Spinal cord (tissue), 10 donors: ENCODE measurements at places on chromosomes 11 and 22. TPM values are rescaled to one million over a fixed set of nuclear protein-coding genes. Genes with fewer than 3 reads are reported as not detected.

- DNase-seq = no peak
Measured at GRCh38 chr11:12523180-12523924, 146.0 kb downstream of the PARVA start.

DNA sequence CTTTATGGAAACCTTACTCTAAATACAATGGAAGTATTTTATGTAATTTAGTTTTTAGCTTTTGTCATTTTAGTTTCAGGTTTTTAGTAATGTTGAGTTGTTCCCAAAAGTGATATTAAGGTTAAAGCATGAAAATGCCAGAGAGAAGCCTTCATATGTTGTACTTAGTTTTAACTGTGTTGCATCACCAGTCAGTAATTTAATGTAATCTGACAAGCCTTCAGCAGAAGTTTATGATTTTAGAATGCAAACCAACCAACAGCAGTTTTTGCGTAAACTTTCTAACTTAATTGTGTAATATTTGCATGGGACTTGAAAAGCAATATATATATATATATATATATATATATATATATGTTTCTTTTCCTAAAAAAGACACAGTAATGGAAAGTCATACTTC is 110.6 kb downstream of the MSANTD4 start:
- no peak for DNase-seq

GRCh38 chr11:44779736-44780520 is 53.2 kb downstream of the TSPAN18 start:
- no peak for DNase-seq

DNA sequence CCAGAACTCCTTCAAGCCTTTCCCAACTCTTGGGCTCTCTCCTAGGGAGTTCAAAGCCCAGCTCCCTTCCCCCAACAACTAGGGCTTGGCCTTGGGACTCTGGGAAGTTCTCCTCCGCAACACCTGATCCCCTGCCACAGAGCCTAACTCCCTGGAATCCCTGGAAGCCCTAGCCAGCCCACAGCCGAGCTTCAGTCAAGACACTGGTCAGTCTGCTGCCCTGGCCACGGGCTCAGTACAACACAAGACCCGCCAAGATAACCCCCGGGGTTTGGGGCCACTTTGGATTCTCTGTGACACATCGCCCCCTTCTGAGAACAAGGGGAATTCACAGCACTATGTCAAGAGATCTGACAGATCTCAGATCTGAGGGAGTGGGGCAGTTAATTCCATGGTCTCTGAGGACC is 58.3 kb downstream of the SLC22A12 start:
- peak; percentile 56 for DNase-seq

OR5L1 gene
- total RNA-seq = not detected

DNA sequence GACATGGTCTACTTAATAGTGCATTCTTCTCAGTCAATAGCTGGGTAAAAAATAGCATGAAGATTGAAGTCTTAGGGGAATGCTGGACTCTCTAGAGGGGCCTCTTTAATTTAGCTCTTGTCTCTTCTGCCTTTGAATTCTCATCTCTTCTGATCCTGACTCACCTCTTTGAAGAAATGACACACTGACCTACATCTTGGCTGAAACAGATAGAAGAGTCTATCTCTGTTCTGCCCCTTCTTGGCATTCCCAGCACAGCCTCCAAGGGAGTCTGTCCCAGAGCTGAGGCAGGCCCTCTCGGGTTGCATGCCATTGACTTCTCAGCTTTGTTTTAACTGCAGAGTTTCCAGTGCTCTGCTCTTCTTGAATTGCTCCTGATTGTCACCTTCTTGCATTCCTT is 55.7 kb downstream of the PTPRJ start:
- DNase-seq = no peak

GRCh38 chr11:117005758-117006157 is 92.5 kb downstream of the SIK3 start:
- no peak for DNase-seq

- no peak for DNase-seq
Measured at GRCh38 chr22:33909075-33909458, 11.2 kb downstream of the LARGE1 start.

RAB36 gene
- 5.4 TPM for total RNA-seq

MMP1 gene
- not detected for total RNA-seq

- no peak for DNase-seq
Measured at GRCh38 chr22:28711820-28712777, 29.5 kb downstream of the CHEK2 start.

PATE4 gene
- total RNA-seq = not detected

SCN2B gene
- total RNA-seq = 12.6 TPM

TLCD5 gene
- total RNA-seq = 16.9 TPM

DNA sequence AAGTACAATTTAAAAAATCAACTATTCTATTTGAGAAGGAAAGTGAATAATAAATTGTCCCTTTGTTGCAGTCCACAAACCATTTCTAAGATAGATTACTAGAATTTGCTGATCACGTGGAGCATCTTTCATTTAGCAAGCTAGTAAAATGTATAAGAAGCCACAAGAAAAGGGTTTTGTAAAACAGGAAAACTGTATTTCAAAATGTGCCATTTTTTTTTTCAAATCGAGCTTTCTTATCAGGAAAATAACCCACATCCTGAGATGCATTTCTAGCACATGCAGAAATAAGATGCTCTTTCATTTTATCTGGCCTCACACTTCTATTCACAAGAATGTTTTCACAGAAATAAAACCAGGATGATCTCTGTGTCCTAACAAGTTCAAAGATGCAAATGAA is 3.2 kb upstream of the PATE3 start:
- no peak for DNase-seq

GRCh38 chr11:86444981-86445380 is 70.3 kb downstream of the CCDC81 start:
- DNase-seq = no peak

DNA sequence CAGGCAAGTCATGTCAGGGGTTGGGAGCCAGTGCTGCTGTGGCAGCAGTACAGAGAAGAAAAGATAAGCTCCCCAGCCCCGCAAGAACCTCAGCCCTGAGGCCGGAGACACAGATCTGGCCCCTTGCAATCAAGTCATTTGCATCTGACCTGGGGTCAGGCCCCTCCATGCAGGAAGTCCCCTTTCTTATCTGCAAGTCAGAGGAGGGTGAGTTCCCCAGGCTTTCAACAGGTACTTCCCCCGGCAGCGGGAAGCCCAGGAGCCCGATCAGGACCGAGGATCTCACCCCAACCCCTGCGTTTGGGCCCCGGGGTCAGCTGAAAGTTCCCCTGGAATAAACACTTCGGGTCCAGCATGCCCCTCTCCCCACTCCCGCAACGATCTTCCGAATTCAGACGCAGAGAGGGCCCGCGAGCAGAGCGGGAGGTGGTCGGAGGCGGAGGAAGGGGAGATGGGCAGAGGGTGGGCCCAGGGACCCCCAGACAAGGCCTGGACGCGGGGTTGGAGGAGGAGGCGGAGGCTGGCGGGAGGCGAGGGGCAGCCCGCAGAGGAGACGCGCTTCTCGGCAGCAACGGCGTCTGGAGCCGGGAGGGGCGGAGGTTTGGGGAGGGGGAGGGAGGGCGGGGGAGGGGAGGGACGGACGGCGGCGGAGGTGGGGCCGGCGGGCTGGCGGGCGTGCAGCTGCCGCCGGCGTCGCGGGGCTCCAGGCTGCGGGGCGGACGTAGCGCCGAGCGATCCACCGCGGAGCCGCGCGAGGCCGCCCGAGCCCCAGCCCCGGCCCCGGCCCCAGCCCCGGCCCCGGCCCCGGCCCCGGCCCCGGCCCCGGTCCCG is at the start of gene TSPAN18:
Gene TSPAN18, plus strand, starts transcription at position 680 of the 831 bp plus-strand sequence. CDS start 179,455 bp downstream, outside the sequence.
- DNase-seq = no peak

- no peak for DNase-seq
Measured at GRCh38 chr11:44889266-44889665, 61.4 kb downstream of the TP53I11 start.

TNNT3 gene
- 4.0 TPM for total RNA-seq

CRYBB1 gene
- total RNA-seq = 1.4 TPM

DNA sequence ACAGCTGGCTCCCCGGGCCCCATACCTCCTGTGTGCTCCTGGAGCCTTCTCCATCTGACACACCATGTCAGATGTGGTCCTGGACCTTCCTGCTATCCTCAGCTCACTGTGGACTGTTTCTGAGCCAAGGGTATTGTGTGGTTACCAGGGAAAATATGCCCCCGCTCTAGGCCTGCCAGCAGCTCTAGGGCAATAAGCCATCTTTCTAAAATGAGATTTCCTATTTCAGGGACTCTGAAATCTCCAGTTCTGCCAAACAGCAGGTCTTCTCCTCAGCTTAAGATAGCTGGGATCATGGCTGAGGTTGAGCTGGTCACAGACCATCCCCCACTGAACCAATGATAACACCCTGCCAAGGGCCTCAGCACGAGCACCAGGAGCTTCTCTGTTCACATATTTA is 227.6 kb downstream of the ST3GAL4 start:
- DNase-seq = no peak
